ENCODE measurements at places on chromosomes 16 and 17.

DNA sequence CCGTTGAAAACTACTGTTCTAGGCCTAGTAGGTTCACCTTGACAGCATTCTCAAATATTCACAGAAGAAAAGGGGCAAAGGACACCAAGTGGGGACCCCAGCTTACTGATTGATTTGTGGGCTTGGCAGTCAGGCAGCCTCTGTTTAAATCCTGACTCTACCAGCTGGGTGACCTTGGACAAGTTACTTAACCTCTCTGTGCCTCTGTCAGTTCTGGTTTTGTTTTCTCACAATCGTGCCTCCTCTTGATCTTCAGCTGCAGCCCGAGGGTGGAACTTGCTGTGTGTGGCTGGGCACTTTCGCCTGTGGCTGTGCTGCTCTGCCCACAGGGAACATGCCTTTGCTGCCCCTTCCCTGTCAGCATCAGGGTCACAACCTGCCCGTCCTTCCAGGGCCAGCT, 17.8 kb downstream of the RAP1GAP2 start:
- DNase-seq = no peak

DNA sequence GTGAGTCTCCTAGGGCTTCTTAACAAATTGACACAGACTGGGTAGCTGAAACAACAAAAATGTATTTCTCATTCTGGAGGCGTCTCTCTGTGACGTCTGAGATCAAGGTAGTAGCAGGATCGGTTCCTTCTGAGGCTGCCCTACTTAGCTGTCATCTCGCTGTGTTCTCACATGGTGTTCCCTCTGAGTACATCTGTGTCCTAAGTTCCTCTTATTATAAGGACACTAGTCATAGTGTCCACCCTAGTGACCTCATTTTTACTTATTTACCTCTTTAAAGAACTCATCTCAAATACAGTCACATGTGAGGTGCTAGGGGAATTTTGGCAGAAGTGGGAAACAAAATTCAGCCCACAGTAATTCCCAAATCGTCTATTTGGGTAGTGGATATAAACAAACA, 529.1 kb downstream of the NPIPA7 start:
- DNase-seq = no peak

DNA sequence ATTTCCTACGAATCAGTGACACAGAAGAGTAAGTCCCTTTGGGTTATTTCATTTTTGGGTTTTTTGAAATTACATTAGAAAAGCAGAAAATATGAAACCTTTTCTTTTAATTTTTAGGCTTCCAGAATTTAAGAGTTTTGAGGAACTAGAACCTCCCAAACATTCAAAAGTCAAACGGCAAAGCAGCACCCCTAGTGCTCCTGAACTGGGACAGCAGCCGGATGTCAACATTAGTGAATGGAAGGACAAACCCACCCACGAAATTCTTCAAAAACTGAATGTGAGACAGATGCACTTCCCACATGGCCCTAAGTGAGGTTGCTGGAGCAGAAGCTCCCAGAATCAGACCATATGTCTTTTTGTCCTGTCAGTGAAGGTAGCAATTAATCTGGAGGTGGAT, 199.4 kb downstream of the PHKB start:
- DNase-seq = no peak

DNA sequence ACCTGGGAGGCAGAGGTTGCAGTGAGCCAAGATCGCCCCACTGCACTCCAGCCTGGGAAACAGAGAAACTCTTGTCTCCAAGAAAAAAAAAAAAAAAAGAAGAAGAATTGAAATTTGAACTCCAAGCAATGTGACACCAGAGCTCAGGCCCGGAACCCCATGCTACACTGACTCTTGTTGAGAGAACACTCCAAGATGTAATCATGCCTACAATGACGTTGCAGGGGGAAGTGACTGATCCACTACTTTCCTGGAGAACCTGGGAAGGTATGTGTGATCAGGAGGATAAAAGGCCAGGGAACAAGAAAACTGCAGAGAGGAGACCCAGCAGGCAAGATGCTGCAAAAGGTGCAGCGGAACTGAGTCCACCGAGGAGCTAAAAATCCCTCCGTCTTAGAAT, 57.9 kb downstream of the ADCY9 start:
- DNase-seq = no peak

DNA sequence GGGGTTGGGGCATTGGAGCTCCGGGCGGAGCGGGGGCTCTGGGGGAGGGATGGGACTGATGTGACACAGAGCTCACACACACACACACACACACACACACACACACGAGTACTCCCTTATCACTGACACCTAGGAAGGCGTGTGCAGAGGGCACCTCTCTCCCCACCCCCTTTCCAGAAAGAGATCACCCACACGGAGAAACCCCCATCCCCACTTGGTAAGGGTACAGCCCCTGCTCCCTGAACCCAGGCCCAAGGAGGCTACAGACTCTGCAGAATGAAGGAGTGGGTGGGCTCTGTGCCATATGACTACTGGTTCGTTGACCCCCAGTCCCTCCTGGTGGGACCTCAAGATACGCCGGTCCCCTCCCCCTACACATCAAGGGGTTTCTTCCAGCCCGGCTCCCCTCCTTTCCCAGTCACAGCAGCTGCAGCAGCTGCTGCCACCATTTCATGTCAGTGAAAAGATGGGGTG, 8.7 kb upstream of the ARHGAP23 start:
- DNase-seq = no peak

GRCh38 chr16:495127-495748, 32.3 kb upstream of the CAPN15 start:
- no peak for DNase-seq

DNA sequence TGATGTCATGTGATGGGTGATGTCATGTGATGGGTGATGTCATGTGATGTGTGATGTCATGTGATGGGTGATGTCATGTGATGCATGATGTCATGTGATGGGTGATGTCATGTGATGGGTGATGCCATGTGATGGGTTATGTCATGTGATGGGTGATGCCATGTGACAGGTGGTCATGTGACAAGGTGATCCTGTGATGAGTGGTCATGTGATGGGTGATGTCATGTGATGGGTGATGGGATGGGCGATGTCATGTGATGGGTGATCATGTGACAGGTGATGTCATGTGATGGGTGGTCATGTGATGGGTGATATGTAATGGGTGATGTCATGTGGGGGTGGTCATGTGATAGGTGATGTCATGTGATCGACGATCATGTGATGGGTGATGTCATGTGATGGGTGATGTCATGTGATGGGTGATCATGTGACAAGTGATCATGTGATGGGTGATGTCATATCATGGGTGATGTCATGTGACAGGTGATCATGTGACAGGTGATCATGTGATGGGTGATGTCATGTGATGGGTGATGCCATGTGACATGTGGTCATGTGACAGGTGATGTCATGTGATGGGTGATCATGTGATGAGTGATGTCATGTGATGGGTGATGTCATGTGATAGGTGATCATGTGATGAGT, 17.2 kb downstream of the CD300LB start:
- no peak for DNase-seq

DNA sequence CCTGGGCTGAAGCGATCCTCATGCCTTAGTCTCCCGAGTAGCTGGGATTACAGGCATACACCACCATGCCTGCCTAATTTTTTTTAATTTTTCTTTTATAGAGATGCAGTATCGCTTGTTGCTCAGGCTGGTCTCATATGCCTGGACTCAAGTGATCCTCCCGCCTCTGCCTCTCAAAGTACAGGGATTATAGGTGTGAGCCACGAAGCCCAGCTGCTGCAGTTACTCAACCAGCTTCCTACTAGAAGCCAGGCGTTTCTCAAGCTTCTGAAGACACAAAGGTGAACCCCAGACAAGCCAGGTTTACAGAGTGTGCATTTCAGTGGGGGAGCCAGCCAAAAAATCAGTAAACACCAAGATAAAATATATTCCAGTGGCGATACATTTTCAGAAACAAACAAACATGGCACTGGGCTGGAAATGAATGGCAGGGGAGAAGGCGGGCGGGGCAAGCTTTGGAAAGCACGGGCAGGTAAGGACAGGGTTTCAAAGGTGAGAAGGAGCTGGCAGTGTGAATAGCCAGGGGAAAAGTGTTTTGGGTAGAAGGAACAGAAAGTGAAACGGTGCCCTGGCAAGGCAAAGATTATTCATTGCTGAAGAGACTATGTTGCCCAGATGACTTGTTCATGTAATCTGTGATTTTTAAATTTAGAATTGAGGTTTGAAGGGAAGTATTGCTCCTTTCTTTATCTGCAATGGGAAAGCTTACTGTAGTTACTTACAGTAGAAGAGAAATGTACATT, 471.1 kb downstream of the WWOX start:
- no peak for DNase-seq

- no peak for DNase-seq
Measured at GRCh38 chr17:55677446-55677845, 45.2 kb downstream of the TMEM100 start.

DNA sequence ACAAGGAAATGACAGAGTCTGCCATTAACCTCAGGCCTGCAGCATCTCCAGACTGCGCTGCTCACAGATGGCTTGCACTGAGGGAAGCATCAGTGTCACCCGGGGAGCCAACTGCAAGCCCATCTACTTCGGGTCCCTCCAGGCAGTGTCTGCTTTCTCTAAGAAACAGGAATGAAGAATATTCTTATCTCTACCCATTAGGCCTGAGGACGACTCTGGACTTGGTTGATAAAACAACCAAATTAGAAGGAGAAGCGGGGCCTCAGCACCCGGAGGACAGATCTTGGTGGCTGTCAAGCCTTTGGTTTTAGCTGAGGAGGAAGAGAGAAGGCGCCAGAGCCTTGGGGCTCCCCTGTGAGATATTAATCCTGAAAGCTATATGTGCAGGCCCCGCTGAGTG, 19.5 kb upstream of the MGAT5B start:
- DNase-seq = no peak

DNA sequence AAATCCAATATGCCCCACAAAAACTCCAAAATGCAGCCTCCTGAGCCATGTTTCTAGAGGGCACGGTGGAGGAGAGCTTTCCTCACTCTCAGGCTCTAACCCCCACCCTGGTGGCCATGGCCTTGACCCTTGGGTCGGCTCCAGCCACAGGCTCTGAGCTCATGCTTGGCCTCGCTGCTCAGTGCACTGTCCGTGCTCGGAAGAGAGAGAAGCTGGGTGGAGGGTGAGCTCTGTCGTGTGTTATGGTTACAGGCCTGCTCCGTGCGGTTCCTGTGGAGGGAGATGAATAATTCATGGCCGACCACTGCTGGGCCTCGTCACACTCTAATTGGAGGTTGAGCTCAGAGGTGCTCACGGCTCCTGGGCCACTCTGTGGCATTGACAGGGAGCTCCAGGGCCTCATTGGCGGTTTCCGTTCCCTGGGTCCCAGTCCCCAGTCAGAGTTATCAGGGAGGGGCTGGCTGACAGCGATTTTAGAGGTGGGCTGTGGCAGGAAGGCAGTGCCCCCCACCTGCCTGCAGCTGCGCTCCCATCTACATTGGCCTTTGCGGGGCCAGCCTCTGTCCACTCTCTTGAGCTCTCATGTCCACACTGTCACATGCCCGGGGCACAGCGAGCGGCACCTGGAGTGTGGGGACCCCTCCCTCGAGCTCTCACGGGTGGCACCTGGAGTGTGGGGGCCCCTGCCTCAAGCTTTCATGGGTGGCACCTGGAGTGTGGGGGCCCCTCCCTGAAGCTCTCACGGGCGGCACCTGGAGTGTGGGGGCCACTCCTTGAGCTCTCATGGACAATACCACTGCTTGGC, 24.9 kb downstream of the ACSF3 start:
- DNase-seq = no peak

GRCh38 chr17:4522661-4523060, 24.0 kb downstream of the SPNS2 start:
- no peak for DNase-seq

DNA sequence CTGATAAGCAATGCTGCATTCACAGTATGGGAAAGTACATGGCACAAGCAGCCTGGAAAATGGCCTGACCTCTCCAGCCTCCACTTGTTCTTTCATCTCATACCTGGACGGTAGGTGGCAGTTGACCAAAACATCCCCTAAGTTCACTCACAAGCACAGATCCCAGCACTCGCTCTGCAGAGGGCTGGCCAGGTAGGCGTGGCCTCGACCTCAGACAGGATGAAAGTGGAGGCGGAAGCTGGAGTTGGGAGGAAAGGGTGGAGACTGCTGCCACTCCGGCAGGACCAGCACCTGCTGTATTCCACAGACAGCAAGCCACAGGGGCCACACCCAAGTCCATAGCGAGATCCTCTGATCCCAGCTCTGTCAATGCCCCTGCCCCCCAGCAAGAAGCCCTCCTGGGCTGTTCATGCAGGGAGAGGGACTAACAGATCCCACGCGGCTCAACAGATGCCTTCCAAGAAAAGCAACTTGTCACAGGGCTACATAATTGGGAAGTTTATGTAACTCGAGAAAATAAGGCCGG, 31.3 kb downstream of the ZCCHC14 start:
- no peak for DNase-seq

GRCh38 chr16:72312828-72313227, 140.9 kb upstream of the PMFBP1 start:
- DNase-seq = no peak

DNA sequence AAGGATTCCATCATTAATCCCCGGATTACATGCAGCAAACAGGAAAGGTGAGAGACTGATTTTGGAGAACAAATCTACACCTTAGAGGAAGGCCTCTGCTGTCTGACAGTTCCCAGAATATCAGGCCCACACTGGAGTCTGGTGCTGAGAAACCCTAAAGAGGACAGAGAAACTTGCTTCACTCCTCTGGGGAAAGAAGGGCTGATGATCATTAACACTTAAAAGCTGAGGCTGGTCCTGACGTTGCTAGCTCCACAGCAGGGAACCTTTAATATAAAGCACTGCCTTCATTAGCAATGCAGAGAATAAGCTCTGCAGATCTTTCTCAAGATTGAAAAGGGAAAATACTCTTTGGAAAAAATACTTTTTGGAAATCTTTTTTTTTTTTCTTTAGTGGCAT, 1472.4 kb upstream of the GOT2 start:
- no peak for DNase-seq

GRCh38 chr17:43701318-43701743, 39.6 kb upstream of the MEOX1 start:
- no peak for DNase-seq

GRCh38 chr17:76034428-76035350, 7.6 kb upstream of the EVPL start:
- DNase-seq = no peak

DNA sequence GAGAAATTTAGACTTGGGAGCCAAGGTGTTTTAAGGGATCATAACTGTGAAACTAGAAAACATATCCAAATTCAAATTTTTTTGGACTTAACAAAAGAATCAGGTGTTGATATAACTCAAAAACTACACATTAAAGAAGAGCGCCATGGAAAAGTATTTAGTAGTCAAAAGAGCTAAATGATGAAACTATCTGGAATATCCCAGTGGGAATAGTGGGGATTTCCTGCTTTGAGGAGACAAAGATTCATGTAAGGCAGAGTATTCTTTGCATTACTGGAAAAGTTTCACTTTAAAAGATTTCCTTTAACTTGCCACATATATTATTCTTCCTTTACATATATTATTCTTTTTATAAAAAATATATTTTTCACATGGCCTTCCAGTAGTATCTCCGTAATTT, 40.3 kb upstream of the VPS4A start:
- DNase-seq = no peak

Measured in dorsolateral prefrontal cortex (tissue), 122 donors.